Activated CD4-positive, CD25-positive, alpha-beta regulatory T cell treated with anti-CD3 and anti-CD28 coated beads, Interleukin-2, amount 50 U/mL, for 16 hours (primary cell): ENCODE measurements at places on chromosomes 16 and 17.

DNA sequence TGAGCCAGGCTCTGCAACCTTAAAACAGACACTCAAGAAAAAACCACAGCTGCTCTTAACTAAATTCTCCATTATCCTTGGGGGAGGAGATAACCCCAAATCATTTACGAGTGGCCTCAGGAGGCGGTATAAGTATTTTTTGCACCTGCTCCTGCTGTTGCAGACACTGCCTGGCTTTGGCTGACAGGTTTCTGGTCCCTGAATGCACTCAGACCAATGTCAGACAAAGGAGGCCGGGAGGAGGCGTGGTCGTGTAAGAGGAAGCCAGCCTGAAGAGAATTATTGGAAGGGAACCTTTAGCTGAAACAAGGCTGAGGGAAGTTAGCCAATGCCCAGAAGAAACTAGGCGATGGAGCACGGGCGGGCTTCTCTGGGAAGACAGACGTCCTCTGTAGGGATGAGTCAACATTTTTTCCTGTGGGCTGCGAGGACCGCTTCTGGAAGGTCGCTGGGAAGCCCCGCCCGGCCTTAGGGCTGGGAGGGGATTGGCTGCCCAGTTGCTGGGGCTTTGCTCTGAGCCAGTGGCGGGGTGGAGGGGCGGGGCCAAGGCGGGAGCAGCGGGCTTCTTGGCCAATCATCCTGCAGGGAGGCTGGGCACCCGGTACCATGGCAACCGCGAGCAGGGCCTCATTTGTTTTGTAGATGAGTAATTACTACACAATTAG lies 82.3 kb downstream of the CCDC182 start:
- peak; percentile 30 for DNase-seq

GRCh38 chr17:31357839-31358394 lies 33.6 kb upstream of the RAB11FIP4 start:
- no peak for DNase-seq

DNA sequence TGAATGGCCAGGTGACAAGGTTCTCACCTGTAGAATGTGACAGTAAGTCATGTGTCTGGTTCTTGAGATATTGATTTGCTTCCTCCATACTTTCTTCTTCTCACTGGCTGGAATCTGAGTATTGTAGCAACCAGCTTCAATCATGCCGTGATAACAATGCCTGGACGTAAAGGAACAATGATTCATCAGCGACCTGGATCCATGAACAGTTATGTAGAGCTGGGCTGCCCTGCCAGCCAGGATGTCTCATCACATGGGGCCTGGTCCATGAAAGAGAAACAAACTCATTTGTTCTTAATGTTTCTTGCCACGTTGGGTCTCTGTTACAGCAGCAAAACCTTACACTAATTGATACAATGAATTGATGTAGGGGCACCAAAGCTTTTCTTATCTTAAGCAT lies 627.2 kb downstream of the TOX3 start:
- DNase-seq = no peak

GRCh38 chr17:79511471-79511870 lies 99.4 kb downstream of the RBFOX3 start:
- no peak for DNase-seq

- DNase-seq = no peak
Observed at GRCh38 chr17:35255316-35255715, 12.4 kb downstream of the SLFN5 start.

- DNase-seq = no peak
Observed at GRCh38 chr16:14219983-14220382, 148.9 kb downstream of the MRTFB start.

GRCh38 chr16:49504626-49505025 lies 131.0 kb downstream of the C16orf78 start:
- DNase-seq = no peak

GRCh38 chr17:71024172-71024571 lies 854.8 kb downstream of the KCNJ2 start:
- DNase-seq = no peak

GRCh38 chr17:5446786-5447185 lies 7.8 kb upstream of the C1QBP start:
- no peak for DNase-seq

GRCh38 chr17:35171834-35172233 lies 22.4 kb downstream of the SLC35G3 start:
- DNase-seq = no peak

DNA sequence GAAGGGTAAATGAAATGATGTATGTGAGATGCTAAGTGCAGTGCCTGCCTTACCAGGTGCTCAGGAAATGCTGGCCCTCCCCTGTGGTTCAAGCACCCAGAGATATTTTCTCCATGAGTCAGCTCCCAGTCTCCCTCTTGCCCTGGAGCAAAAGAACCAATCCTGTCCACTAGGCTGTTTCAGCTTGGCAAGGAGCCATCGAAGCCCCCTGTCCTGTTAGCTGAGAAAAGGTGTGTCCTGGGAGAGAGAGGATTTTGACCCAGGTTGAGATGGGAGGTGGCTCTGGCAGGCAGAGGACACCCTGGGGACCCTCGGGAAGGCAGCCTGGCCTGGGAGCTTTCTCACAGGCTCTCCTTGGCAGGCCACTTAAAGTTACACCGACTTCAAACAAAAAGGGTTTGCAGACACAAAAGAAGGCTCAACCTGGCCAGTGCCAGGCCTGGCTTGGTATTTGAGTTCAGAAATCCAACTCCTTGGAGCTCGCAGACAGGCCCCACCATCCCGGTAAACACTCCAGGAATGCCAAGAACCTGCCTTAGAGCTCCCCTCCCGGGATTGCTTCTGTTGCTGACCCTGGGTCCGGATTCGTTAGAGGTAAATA lies 29.6 kb downstream of the NTN1 start:
- no peak for DNase-seq

DNA sequence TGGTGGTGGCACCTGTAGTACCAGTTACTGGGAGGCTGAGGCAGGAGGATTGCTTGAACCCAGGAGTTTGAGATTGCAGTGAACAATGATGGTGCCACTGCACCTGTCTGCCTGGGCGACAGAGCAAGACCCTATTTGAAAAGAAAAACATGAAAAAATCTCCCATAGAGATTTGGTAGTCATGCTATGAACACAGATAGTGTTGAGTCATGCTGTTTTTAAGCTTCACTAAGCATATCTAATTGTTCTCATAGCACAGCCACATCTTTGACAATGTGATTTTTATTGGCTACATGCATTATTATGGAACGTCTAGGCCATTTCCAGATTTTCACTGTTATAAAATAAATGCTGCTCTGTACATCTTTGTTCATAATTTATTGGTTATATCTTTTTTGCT lies 6.0 kb downstream of the IL34 start:
- DNase-seq = no peak

- DNase-seq = no peak
Observed at GRCh38 chr16:56551796-56552738, 12.8 kb upstream of the MT4 start.

DNA sequence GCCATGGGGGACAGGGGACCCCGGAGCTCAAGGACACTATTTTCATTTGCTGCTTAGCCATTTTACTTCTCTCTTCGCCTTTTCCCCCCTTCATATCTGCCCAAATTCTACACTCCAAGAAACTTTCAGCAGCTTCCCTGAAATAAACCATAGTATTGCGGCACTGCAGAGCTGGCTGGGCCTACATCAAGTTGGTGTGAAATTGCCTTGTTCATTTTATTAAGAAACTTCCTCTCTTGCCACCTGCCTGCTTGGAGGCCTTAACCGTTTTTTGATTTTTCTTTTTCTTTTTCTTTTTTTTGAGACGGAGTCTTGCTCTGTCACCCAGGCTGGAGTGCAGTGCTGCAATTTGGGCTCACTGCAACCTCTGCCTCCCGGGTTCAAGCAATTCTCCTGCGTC lies 7.4 kb upstream of the CPNE2 start:
- DNase-seq = no peak

GRCh38 chr16:20899071-20899470 lies 1.1 kb downstream of the DCUN1D3 start:
- no peak for DNase-seq

DNA sequence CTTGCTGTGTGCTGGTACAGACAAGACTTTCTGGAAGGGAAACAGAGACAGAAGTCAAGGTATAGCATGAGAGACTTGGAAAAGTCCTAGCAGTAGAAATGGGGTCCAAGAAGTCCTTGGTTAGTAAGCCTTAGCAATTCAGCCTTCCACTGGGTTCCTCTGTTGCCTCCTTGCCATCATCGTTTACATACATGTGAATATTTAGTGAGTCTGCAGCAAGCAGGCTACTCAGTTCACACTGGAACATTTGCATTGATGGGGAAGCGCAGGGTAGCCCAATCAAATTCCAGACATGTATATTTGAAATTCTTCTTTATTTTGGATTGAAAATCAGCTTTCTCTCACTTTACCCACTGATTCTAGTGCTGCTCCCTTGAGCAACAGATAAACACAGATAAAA lies 27.1 kb downstream of the LIMD2 start:
- DNase-seq = no peak

DNA sequence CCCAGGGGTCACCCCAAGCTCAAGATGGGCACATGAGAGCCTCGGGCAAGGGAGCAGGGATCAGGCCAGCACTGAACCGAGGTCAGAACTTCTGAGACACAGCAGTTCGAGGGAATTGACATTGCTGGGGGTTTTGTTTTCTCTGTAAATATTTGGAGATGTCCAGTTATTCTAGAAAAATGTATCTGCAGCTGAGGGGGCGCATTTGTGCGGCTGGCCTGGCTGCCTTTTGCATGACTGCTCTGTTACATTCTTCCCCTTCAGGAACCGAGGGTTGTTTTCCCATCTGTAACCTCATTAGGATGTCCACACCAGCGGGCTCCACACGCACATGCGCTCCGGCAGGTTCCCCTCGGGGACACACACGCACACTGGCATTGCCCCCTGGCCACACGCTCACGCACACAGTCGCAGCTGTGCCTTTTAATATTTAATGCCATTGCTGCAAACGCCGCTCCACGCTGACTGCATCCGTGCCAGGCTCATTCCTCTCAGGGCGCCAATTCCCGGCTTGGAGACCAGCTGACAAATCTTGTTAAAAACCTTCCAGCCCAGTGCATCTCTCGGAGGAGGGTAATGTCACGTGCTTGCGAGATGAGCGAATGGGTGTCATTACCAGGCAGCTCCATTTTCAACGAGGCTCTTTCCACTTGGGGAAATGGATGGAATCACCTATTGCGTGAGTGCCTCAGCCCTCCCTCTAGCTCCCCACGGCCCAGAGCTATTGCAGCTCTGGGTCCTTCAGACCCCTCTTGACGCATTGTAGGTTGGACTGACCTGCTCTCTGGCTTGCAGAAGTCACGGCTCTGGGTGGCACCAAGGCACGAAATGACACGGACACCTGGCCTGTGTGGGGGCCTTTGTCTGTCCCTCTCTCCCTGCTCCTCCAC lies 13.1 kb downstream of the CCR7 start:
- DNase-seq = no peak

DNA sequence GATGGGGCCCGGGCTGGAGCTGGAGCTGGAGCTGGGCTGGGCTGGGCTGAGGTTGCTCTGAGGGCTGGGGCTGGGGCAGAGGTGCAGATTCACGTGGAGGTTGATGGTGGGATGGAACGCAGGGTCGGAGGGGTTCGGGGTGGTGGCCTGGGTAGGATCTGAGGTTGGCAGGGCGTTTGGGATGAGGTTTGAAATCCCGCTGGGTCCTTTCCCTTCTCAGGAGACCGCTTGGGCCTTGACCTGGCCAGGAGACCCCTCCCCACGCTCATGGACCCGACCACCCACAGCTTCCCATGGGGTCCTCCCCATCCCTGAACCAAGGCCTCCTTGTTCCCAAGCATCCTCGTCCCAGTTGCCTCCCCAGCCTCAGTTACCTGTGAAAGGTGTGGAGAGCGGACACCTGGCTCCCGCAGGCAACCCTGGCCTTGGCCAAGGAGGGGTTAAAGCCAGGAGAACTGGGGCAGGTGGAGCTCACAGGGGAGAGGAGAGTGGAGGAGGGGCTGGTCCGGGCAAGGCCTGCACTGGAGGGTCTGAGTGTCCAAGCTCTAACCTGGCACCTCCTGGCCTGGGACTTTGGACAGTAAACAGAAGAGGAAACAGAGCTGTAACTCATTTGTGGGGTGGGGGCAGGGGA lies at the start of gene ASGR2:
Gene ASGR2 (minus strand): TSS at position 582 of the 634 bp plus-strand sequence. CDS start 582 bp downstream, outside the sequence.
- no peak for DNase-seq

DNA sequence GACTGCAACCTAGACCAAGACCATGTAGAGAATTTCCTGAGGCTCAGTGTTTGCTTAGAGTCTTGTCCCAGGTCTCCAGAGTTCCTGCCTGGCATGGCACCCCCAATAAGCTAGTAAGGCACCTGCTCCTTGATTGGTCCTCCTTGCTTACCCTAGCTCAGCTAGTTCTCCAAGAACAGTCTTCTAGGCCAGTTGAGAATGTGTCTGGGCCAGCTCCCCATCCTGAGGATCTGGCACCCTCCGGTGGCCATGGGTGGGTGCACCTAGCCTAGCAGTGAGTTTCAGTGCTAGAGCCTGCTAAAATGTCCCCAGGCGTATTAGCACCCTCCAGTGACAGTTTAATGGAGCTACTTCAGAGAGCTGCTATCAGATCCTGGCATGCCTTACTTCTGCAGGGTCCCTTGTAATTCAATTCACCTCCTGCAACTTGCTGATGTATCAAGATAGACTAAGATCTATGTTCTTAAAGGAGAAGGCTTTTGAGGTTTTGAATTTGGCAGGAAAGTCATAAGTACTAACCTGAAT lies 44.4 kb upstream of the MED13 start:
- DNase-seq = peak; percentile 19

GRCh38 chr17:17635126-17635525 lies 43.6 kb upstream of the PEMT start:
- no peak for DNase-seq

DNA sequence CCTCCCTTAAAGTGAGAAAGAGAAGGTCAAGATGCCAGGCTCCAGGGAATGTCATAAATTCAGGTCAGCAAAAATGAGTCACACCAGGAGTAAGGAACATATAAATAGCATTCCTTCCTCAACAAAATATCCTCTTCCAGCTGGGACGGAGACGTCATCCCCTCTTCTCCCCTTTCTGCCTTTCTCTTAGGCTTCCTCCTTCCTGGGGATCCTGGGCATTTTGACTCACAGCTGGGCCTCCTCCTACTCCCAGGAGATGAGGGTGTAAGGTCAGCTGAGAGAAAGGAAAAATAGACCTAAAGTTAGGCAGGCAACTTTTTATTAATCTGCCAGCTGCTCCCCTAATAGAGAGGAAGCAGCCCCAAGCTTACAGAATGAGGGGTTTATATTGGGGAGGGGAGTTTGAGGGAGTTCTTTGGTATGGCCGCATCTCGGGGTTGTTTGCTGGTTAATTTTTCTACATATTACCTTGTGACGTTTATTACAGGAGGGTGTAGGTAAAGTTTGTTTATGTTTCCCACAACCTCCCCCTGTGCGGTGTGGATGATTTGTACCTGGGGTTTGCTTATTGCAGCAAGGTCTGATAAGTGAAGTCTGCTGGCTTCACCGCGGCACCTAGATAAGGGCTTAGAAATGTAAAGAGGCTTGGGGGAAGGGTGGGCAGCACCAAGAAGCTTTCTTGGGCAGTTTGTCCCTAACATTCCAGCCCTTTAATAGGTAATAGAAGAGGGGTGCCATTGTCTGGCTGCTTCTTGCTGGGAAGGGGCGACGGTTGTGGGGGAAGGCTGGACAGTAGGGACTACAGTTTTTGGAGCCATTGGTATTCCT lies 7.1 kb upstream of the ZNF747 start:
- DNase-seq = no peak

DNA sequence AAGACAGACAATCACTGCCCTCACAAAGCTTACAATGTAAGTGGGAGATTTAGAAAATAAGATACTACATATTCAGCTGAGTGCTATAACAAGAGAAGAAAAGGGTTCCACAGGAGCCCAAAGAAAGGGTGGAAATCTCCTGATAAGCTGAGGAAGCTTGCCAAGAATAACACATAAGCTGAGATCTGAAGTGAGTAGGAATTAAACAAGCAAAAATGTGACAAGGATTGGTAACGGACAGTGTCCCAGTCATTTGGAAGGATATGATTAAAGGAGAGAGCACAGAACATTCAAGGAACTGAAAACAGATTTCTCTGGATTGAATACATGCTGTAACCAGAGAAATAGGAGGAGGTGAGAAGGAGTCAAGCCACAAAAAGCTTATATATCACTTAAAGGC lies 13.0 kb downstream of the CDYL2 start:
- no peak for DNase-seq
